SHP77 treated with DMSO at 0.1 percent for 48 hours (cell line): ENCODE measurements at places on chromosomes 12 and 14.

GRCh38 chr12:14340371-14340770 lies 25.1 kb upstream of the ATF7IP start:
- no peak for DNase-seq

DNA sequence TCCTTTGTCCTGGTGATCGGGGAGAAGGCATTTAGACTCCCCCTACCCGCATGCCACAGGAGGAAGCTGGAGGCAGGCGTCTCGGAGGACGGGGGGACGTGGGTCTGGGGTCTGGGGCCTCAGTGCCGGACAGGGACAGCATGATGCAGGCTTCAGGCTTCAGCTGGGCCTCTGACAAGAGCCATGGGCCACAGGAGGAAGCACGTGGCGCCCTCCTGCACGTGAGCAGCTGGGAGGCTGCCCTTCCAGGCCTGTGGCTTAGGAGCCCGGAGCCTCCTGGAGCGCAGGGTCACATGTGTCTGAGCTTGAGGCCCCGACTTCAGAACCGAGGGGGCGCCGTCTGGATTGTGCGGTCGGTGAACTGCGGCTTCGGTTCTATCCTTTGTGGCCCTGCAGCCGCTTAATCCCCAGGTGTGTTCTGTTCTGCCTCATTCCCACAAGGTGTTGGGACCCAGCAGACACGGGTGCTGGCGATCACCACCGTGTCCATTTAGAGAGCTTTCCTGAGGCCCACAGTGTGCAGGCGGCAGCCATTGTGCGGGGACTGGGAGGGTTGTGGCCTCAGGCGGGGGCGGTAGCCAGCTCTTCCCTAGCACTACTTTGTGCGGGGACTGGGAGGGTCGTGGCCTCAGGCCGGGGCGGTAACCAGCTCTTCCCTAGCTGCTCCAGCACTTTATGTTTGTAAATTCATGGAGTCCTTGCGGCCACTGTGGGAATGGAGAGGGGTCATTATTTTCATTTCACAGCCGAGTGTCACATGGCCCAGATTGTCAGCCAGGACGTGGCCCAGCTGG lies 150.2 kb downstream of the ADGRD1 start:
- DNase-seq, result no peak

GRCh38 chr14:54362759-54363437 lies 33.9 kb upstream of the CDKN3 start:
- no peak for DNase-seq

GRCh38 chr14:64801046-64801445 lies 78.7 kb downstream of the SPTB start:
- DNase-seq, result no peak

DNA sequence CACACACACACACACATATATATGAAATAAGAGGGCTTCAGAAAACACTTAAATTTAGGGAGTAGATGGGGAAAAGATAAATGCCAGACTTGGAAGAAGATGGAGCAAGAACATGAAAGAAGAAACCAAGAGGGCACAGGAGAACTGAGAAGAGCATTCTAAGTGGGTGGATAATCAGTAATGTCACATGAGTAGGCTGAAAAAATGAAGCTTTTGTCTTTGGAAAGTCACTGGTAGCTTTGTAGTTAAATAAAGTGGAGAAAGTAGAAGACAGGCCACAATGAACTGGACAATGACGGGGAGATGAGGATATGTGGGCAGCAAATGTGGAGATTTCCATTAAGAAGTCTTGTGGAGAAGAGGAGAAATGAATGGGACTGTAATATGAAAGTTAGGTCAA lies 2.2 kb upstream of the ZC2HC1C start:
- no peak for DNase-seq

GRCh38 chr12:53825246-53826081 lies 73.7 kb upstream of the CISTR start:
- DNase-seq, result no peak

GRCh38 chr14:99325016-99325415 lies 53.0 kb upstream of the BCL11B start:
- DNase-seq, result no peak
